ENCODE measurements at places on chromosomes 13 and 19. TPM values are rescaled to one million over a fixed set of nuclear protein-coding genes. Genes with fewer than 3 reads are reported as not detected.

DNA sequence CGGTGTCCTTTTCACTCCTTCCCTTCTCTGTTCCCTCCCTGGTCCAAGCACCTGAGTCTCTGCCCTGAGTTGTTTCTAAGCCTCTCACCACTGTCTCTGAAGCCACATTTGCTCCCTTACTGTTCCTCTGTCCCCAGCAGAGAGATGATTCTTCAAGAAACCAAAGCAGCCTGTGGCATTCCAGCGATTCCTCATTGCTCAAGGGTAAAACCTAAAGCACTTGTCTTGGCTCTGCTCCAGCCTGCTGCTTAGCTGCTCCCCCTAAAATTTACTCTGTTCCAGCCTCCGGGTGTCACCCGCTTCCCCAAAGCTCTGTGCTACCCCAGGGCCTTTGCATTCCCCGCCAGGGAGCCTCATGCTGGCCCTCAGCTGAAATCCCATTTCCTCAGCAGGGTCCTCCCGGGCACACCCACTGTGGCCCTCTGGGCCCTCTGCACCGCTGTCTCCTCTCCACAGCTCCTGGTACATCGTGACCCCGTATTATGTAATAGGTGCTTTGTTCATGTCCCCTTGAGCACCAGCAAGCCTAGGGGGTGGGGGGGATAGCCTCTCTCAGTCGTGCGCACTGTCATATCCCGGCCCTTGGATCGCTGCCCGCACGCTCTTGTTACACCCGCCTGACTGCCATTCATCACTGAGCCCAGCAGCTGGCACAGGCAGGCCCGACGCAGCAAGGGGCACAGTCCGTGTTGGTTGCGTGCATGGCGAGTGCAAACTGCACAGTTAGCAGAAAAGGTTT is 15.8 kb downstream of the TECR start:
- peak overlapping the region; percentile 25 for H3K4me3 ChIP-seq
- peak; percentile 99 for DNase-seq
- no peaks in the 10 kb centered on the region for H3K27me3 ChIP-seq
- H3K27ac ChIP-seq = peak overlapping the region; percentile 85

GRCh38 chr19:46863818-46864629 is 3.2 kb downstream of the ARHGAP35 start:
- peaks cover 68% of the 10 kb centered on the region for H3K4me1 ChIP-seq
- peak overlapping the region; percentile 100 for H3K27ac ChIP-seq
- H3K4me3 ChIP-seq = no peak overlapping the region

DNA sequence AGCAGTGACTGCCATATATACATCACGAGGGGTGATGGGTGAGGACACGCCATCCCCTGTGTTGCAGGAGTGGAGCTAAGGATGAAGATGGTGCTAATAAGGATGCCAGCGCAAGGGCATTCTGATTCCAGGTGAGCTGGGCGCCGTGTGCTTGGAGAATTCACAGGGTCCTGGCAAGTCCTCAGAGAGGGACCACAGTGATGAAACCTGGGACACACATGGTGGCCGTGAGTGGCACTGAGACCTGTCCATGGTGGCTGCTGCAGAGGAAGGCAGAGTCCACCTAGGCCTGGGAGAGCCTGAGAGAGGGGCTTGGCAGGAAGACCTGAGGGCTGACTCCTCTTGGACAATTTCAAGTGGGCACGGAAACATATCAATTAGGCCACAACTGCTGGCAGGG is 65.2 kb downstream of the RFX2 start:
- H3K4me1 ChIP-seq = no peaks in the 10 kb centered on the region
- no peak overlapping the region for H3K4me3 ChIP-seq
- DNase-seq = no peak
- no peaks in the 10 kb centered on the region for H3K27me3 ChIP-seq

DNA sequence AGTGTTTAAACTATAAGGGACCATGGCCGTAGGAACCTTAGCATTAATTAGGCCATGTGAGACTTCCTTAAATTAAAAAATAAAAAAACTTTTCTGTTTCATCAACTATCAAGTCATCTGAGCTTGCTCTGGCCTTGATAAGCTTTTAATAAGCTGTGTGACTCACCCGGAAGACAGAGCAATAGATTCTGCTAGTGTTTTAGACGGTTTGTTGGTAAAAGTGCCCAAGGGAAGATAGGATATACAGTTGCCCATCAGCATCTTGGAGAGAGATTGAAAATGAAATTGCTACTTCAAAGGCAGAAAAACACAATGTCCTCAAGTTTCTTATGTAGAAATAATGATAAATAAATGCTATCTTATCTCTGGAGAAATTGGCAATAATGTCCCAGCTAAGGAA is 31.2 kb upstream of the RCBTB2 start:
- DNase-seq = no peak
- H3K27me3 ChIP-seq = no peaks in the 10 kb centered on the region
- H3K36me3 ChIP-seq = no peaks in the 10 kb centered on the region
- H3K27ac ChIP-seq = no peak overlapping the region
- peaks cover 17% of the 10 kb centered on the region for H3K4me1 ChIP-seq

DNA sequence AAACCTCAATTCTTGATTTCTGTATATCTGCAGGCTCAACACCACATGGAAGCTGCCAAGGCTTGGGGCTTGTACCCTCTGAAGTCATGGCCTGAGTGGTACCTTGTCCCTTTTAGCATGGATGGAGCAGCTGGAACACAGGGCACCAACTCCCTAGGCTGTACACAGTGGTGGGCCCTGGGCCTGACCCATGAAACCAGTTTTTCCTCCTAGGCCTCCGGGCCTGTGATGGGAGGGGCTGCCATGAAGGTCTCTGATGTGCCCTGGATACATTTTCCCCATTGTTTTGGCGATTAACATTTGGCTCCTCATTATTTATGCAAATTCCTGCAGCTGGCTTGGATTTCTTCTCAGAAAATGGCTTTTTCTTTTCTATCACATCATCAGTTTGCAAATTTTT is 131.6 kb downstream of the NDFIP2 start:
- no peaks in the 10 kb centered on the region for H3K36me3 ChIP-seq
- no peaks in the 10 kb centered on the region for H3K27me3 ChIP-seq
- DNase-seq = no peak
- no peaks in the 10 kb centered on the region for H3K4me1 ChIP-seq

DNA sequence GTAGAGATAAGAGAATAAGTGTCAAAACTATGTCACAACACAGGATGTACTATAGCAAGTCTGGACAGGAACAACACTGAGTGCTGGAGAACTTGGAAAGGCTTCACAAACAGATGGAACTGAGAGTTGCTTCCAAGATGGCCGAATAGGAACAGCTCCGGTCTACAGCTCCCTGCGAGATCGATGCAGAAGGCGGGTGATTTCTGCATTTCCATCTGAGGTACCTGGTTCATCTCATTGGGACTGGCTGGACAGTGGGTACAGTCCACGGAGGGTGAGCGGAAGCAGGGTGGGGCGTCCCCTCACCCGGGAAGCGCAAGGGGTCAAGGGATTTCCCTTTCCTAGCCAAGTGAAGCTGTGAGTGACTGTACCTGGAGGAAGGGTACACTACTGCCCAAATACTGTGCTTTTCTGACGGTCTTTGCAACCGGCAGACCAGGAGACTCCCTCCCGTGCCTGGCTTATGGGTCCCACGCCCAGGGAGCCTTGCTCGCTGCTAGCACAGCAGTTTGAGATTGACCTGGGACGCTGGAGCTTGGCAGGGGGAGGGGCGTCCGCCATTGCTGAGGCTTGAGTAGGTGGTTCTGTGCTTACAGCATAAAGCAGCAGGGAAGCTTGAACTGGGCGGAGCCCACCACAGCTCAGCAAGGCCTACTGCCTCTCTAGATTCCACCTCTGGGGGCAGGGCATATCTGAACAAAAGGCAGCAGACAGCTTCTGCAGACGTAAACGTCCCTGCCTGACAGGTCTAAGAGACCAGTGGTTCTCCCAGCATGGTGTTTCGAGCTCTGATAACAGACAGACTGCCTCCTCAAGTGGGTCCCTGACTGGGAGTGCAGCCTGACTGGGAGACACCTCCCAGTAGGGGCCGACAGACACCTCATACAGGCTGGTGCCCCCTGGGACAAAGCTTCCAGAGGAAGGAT is 46.0 kb downstream of the USP12 start:
- H3K4me3 ChIP-seq = no peak overlapping the region
- peaks cover 11% of the 10 kb centered on the region for H3K4me1 ChIP-seq
- DNase-seq = no peak
- H3K36me3 ChIP-seq = no peaks in the 10 kb centered on the region

GRCh38 chr13:56907766-56908165 is 233.0 kb upstream of the PRR20A start:
- H3K27me3 ChIP-seq = no peaks in the 10 kb centered on the region
- no peaks in the 10 kb centered on the region for H3K36me3 ChIP-seq
- no peak for DNase-seq
- no peak overlapping the region for H3K27ac ChIP-seq
- H3K4me1 ChIP-seq = no peaks in the 10 kb centered on the region

- H3K27ac ChIP-seq = no peak overlapping the region
- no peaks in the 10 kb centered on the region for H3K4me1 ChIP-seq
- peaks cover 51% of the 10 kb centered on the region for H3K27me3 ChIP-seq
- H3K36me3 ChIP-seq = no peaks in the 10 kb centered on the region
These were observed 500 bp downstream of the SMIM24 start for GRCh38 chr19:3479834-3480215.

DNA sequence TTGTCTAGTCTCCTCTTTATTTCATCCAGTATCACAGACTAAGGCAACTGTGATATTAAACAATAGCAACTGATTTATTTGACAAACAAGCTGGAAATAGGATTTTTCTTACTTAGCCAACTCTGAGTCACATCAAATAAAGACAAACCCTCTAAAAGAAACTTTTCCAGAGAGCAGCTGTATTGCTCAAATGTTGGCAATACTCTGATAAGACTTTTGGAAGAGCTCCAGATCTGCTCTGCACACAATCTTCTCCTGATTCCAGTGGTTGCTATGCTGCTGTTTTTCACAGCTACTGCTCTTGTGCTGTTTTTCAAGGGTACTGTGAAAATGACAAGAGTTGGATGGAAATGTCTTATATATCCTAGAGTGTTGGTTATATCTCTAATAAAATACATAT is 1479.2 kb downstream of the SLITRK5 start:
- no peaks in the 10 kb centered on the region for H3K36me3 ChIP-seq
- no peaks in the 10 kb centered on the region for H3K27me3 ChIP-seq
- no peak for DNase-seq
- H3K4me3 ChIP-seq = no peak overlapping the region

- no peak for DNase-seq
- no peaks in the 10 kb centered on the region for H3K4me1 ChIP-seq
- no peak overlapping the region for H3K27ac ChIP-seq
These were observed 27.3 kb downstream of the LRFN3 start for GRCh38 chr19:35963514-35963913.

- H3K4me1 ChIP-seq = no peaks in the 10 kb centered on the region
- H3K4me3 ChIP-seq = no peak overlapping the region
- H3K27me3 ChIP-seq = no peaks in the 10 kb centered on the region
- no peak overlapping the region for H3K27ac ChIP-seq
These were observed 5.0 kb downstream of the POGLUT2 start for GRCh38 chr13:102793611-102794355.

- H3K36me3 ChIP-seq = no peaks in the 10 kb centered on the region
- DNase-seq = no peak
- peaks cover 25% of the 10 kb centered on the region for H3K4me1 ChIP-seq
- no peaks in the 10 kb centered on the region for H3K27me3 ChIP-seq
These were observed 1.3 kb upstream of the CLASRP start for GRCh38 chr19:45037393-45038169.

- H3K27me3 ChIP-seq = no peaks in the 10 kb centered on the region
- peaks cover 7% of the 10 kb centered on the region for H3K36me3 ChIP-seq
- no peaks in the 10 kb centered on the region for H3K4me1 ChIP-seq
- no peak overlapping the region for H3K27ac ChIP-seq
- H3K4me3 ChIP-seq = no peak overlapping the region
These were observed 136.4 kb downstream of the PTPRS start for GRCh38 chr19:5204212-5204611.

DNA sequence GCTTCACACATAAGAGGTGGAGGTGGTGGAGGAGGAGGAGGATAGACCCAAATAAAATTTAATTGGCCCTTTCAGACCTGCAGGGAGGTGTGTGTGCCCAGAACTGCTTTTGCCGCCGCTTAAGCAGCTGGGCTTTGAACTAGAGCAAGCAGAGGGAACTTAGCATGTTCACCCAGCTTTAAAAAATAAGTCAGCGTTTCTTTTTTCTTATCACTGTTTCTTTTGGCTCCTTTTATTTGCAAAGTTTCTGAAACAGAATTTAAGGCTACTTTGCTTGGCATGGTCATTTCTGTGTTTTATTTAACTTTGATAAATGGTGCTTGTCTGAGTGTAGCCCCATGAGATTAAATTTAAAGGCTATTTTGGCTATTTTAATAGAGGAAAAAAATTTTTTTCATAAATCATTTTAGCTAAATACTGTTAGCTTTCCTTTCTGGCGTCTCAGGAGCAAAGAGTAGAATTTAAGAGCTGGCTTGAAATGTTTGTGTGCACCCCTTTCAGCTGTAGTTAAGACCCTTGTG is 43.3 kb upstream of the RNF113B start:
- H3K4me3 ChIP-seq = no peak overlapping the region
- no peaks in the 10 kb centered on the region for H3K27me3 ChIP-seq
- H3K36me3 ChIP-seq = no peaks in the 10 kb centered on the region
- no peak overlapping the region for H3K27ac ChIP-seq
- no peaks in the 10 kb centered on the region for H3K4me1 ChIP-seq

DNA sequence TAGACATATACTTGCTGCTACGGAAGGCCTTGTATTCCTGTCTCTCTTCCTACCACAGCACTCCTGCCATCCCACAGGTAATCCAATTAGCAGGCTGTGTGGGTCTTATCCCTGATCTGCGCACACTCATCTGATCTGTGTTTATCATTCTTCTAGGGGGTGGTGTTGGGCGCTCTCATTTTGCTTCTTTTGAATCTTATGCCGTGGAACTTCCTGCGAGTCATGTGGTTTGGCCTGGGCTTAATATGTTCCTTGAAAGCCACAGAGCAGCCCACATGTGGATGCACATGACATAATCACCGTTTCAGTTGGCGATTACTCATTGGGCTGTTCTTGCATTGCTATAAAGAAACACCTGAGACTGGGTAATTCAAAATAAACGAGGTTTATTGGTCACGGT is 7.5 kb downstream of the RASA3 start:
- peak overlapping the region; percentile 60 for H3K27ac ChIP-seq
- no peak overlapping the region for H3K4me3 ChIP-seq
- H3K4me1 ChIP-seq = peaks cover 78% of the 10 kb centered on the region
- no peak for DNase-seq

GRCh38 chr13:46519182-46519581 is 33.8 kb upstream of the LRCH1 start:
- H3K4me1 ChIP-seq = peaks cover 7% of the 10 kb centered on the region
- no peak for DNase-seq
- no peaks in the 10 kb centered on the region for H3K36me3 ChIP-seq
- H3K27ac ChIP-seq = no peak overlapping the region
- H3K27me3 ChIP-seq = no peaks in the 10 kb centered on the region

Gene SMIM44
- not detected for total RNA-seq

Gene KCNK6
- total RNA-seq = 0.15 TPM

Gene PODNL1
- total RNA-seq = 0.61 TPM

Gene CDX2
- not detected for total RNA-seq

Gene ELSPBP1
- total RNA-seq = not detected

Gene VAV1
- total RNA-seq = 1.2 TPM

Gene PRR12
- 4.0 TPM for total RNA-seq

Gene ACER1
- total RNA-seq = not detected

Gene ZNF418
- total RNA-seq = 0.52 TPM

Gene ENOX1
- 2.5 TPM for total RNA-seq

Gene CACNG7
- not detected for total RNA-seq

All from gastrocnemius medialis (tissue), 4 donors.